ENCODE measurements at places on chromosomes 6 and 20.

DNA sequence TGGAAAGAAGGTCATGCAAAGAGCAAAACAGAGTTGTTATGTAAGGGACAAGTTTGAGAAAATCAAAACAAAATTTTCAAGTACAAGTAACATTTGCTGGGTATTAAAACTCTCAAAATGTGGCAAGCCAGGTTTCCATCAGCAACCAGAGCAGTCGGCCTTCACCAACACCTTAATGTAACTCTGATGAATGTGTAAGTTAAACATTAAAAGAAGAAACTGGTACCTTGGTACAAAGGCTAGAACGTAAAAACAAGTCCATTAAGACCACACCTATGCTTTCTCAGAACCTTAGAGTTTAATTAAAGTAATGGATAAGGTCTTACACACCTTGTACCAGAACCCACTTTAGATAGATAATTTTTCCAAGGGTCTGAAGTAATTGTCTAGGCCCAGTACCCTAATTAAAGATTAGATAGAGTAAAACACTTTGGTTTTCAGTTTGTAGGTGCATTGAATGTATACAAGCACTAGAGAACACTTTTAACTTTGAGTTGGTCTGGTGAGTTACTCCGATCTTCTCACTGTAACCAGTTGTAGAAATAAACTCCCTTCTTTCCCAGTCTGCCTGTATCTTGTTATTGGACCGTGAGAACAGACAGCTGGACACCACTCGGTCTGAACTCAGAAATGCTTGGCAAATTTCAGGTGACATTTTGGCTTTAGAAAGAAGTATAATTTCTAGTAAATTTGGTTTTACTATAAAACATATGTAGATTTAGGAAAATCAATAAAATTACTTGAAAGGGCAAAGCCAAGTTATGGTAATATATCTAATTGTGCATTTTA is 319.4 kb downstream of the HTR1B start:
- no peak for DNase-seq

DNA sequence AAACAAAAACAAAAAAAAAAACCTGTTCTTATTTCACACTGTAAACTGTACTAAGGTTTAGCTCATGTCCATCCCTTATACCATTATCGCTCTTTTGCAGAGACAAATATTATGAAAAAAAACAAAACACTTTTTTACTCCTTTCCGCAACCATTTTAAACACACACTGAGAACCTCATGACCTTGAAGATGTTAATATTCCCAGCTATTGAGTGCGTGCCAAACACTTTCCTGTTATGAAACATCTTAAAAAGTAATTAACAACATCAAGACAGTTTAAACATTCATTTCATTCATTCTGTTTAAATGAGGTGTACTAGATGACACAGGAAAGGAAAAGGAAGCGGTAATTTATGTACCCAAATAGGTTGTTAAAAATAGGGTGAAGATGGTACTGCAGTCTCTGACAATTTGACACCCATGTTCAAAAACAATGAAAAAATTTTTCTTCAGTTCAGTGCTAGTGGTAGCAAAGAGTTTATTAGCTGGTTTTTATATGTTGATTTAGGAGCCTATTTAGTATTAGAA is 3.9 kb upstream of the ARHGAP18 start:
- DNase-seq = no peak

DNA sequence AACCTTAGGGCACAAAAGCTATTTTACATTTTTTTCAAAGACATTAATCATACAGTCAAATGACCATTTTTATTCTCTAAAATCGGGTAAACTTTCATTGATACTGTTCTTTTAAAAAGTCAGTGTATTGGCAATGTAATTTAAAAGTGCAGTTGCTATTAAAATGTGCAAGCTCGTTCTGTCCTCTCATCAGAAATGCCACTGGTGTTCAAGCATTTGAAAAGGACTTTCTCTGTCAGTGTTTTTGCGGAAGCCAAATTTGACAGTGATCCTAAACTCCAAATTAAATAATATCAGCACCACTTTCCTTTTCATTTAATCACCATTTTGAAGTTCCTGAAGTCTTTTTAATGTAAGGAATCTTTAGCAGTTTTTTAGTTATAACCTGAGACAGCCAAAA is 69.6 kb downstream of the AFG1L start:
- no peak for DNase-seq

- no peak for DNase-seq
Observed at GRCh38 chr20:59231124-59231804, 67.6 kb downstream of the ZNF831 start.

Measured in fibroblast of skin of abdomen (primary cell).